ENCODE measurements at places on chromosomes 12 and 14.

- DNase-seq: no peak
Observed at GRCh38 chr14:85953265-85953664, 423.3 kb downstream of the FLRT2 start.

DNA sequence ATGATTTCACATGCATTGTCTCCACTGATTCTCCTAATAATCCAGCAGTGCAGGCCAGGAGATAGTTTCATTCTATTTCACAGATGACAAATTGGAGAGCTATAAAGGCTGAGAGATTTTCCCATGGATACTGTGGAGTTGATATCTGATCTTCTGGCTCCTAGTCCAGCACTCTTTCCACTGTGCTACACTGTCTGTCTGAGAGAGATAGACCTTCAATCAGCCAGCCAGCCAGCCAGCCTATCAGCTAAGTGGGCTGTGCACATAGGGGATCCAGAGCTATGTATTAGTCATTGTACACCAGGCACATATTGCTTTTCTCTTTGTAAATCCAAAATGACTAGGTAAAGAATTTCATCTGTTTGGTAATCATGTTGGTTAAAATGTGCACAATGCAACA is 91.8 kb upstream of the ATP2B1 start:
- DNase-seq: no peak

DNA sequence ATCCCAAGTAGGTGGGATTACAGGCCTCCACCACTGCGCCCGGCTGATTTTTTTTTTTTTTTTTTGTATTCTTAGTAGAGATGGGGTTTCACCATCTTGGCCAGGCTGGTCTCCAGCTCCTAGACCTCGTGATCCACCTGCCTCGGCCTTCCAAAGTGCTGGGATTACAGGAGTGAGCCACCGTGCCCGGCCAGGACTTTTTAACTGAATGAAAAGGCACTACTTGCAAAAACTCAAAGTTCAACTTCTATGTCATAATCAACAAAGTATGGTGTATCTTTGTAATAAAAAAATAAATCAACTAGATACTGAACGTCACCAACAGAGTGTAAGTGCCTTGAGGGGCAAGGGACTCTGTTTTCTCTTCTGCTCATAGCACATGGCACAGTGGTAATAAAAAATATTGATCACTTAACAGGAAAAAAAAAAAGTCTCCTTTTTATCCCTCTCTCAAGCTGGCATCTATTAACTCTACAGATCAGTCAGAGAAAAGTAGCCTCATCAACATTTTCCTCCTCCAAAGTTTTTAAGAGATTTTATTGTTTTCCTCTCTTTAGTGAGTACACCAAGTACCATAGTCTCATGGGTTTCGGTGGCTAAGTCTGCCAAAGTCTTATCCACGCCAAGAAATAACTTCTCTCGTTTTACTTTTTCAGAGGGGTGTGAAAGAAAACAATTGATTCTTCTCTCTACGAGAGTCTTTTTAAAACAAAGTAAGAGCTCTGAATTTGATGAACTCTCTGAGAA is 10.6 kb upstream of the FOXN3 start:
- DNase-seq: no peak

DNA sequence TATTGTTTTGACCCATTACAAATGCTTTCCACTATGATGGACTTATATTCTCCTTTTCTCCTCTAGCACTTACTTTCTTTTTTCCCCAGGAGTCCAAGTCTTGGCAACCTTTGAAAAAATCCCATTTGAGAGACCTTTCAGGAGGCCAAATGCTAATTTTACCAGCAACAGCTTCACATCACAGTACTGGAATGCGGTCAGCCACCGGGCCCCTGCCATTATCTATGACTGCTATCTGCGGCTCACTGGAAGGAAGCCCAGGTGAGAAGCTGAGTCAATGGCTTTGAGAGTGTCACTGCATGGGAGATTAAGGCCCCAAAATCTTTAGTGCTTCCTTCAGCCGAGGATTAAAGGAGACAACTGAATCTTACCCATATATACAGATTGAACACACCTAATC is 64.2 kb downstream of the ERGIC2 start:
- DNase-seq: peak; percentile 13

DNA sequence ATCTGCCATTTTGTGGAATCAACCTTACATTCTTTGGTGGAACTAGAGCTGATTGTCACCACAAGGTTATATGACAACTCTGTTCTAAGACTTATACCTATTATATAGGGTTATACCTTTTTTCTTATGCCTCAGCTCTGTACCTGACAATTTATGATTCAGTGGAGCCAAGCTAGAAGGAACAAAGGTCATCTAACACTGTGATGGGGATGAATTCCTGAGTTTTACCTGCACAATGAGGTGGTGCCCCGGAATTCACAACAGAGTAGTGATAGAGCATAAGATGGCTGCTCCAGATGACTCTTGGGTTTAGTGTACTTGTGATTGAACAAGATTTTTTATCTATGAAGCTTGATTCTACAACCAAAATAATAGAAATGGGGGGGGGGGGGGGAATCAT is 207.3 kb downstream of the PCNX1 start:
- no peak for DNase-seq

DNA sequence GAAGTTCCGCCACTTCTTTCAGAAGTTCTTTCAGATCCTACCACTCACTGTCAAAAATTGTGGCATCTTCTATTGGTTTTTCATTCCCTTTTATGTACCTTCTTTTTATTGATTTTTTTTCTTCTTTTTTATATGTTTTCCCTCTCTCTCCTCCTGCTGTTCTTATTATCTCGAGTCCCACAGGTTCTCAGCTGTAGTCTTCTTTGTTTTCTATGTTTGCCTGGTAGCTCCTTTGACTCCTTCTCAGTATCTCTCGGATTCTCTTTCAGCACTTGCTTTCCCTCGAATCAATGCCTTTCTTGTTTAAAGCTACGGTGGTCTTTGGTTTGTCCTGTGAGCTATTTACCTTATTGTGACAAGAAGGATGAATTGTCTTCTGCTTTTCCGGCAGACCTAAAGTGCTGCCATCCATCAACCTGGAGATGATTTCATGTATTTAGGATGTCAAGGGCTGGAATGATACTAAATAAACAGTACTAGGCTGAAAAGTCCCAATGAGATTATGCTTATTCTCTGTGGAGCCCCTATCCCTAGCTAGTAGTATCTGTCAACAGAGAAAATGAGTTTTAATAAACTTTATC is 541.7 kb downstream of the NOVA1 start:
- DNase-seq: no peak

DNA sequence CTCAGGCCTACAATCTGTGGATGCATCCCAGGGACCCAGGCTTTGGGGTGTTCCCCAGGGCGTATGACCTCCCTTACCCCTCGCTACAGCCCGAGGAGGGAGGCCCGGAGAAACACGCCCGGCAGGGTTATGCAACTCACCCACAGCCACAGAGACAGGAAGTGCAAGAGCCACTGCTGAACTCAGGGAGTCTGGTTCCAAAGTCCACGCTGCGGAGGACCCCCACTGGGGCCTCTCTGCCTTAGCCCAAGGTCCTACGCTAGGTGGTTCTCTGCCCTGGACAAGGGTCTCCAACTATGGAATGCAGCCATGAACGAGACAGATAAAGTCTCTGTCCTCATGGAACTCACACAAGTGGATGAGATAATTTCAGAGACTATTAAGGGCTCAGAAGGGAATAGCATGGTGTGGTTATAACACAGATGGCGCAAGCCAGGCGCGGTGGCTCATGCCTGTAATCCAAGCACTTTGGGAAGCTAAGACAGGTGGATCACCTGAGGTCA is 11.3 kb downstream of the SCARB1 start:
- DNase-seq: no peak

- no peak for DNase-seq
Observed at GRCh38 chr12:96274331-96274730, 80.2 kb downstream of the ELK3 start.

GRCh38 chr12:48358937-48359513 is 8.3 kb upstream of the ZNF641 start:
- DNase-seq: no peak

- DNase-seq: no peak
Observed at GRCh38 chr14:95244587-95244986, 75.1 kb downstream of the CLMN start.

DNA sequence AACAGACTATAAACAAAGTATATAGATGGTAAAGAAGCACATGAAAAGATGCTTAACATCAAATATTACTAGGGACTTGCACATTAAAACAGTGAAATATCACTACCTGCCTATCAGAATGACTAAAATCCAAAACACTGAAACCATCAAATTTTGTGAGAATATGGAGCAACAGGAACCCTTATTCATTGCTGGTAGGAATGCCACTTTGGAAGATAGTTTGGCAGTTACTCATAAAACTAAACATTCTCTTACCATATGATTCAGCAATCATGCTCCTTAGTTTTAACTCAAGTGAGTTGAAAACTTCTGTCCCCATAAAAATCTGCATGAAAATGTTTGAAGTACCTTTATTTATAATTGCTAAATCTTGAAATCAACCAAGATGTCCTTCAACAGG is 297.6 kb downstream of the DAD1 start:
- DNase-seq: peak; percentile 70

- no peak for DNase-seq
Observed at GRCh38 chr14:81110186-81110585, 110.6 kb downstream of the GTF2A1 start.

DNA sequence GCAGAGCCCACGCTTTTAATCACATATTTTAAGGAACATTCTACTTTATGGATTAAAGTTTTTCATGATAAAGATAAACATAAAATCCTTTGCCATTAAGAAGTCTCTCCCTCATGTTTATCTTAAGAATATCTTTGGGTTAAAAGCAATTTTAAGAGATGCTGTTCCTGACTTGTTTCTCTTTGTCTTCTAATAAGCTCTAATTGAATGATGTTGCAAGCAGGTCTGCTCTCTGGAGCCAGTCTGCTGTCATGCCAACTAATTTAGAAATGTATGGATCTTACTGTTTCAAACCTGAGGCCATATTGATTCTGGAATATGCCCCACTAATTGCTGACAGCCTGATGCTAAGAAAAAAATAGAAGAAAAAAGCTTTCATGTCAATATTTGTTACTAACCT is 173.6 kb downstream of the TTC8 start:
- DNase-seq: no peak

GRCh38 chr12:120835304-120835612 is 68.9 kb downstream of the SPPL3 start:
- DNase-seq: peak; percentile 66

GRCh38 chr12:110354172-110354780 is 49.2 kb downstream of the ANAPC7 start:
- no peak for DNase-seq

- DNase-seq: no peak
Observed at GRCh38 chr12:6550294-6551062, 5.4 kb downstream of the IFFO1 start.

GRCh38 chr14:68781161-68782021 is 11.5 kb downstream of the ZFP36L1 start:
- no peak for DNase-seq

DNA sequence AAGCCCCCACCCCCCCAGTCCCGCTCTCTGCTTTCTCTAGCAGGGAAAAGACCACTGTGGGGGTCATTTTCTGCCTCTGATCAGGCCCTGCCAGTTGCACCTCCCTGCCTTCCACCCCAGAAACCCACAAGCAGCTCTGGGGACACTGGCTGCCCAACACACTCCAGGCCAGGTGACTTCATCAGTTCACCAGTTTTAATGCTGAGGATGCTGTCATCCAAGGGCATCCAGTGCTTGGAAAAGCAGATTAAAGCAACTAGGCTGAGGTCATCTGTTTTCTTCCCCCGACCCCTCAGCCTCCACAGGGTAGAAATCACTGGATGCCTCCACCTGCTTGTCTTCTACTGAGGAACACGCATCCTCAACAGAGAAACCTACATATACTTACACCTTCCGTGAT is 282.4 kb downstream of the DPF3 start:
- no peak for DNase-seq

DNA sequence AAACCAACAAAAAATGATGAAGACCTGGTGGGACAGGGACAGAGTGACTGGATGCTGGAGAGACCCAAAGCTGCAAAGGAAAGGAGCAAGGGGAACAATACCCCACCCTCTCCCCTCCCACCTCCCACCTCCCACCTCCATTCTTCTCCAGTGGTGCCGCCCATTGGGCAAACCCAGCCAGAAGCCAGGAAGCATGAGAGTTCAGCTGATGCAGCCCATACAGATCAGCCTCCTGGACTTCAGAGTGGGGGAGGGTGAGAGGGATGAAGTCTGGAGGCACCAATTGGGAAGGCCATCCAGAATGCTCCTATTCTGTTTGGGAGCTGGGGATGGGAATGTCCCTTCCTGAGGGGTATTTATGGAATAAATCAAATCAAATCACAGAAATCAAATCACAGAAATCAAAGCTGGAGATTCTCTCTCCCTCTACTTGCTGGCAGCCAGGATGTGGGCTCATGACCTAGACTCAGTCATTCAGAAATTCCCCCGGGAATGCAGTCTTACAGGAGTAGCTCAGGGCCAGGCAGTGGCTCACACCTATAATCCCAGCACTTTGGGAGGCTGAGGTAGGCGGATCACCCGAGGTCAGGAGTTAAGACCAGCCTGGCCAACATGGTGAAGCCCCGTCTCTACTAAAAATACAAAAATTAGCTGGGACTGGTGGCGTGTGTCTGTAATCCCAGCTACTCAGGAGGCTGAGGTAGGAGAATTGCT is 31.1 kb downstream of the IRF2BPL start:
- DNase-seq: peak; percentile 66

DNA sequence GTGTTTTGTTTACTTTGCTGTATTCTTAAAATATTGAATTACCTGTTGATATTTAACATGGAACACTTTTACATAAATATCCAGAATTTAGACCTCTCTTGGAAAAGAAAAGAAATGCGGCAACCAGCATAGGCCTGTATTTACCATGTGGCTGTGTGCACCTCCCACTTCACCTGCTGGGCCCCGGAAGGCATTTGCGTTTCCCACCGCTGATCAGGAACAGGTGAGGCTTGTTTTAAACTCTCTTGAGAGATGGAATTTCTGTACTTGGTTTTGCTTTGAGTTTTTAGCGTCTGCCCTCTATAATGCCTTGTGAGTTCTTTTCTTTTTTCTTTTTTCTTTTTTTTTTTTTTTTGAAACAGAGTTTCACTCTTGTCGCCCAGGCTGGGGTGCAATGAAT is 124.2 kb downstream of the GLT1D1 start:
- DNase-seq: no peak

Measured in epithelial cell of esophagus (primary cell).